ENCODE measurements at places on chromosomes 16 and 17.
A peak's percentile ranks its signal among the peaks of the same experiment; 100 is the strongest.

DNA sequence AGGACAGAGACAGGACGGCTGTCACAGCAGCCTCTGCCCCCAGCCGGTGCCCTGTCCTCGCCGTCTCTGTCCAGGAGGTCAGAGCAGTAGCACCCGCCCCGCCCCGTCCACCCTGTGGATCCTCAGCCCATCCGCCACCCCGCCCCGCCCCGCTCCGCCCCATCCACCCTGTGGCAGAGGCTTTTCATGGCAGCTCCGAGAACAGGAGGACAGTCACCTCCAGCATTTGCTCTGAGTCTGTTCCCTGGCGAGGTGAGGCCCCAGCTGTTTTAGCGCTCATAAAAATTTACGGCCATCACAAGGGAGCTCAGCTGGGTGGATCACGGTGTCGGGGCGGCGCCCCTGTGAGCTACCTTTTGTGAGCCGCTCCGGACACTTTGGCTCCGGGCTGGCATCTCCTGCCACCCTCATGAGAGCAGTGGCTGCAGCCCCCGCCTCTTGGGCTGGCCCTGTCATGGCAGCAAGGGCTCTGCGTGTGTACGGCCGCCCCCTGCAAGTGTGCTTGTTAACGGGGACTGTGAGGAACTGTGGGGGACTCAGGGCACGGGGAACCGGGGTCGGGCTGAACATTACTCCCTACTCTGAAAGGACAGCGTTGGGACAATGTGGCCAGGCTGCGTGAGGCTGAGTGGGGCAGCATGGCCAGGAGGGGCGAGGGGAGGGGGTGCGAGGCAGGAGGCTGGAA, 32.3 kb upstream of the GNG13 start:
- DNase-seq = no peak

GRCh38 chr16:27549464-27549745, 308 bp downstream of the GTF3C1 start:
- DNase-seq = no peak

- peak; percentile 49 for DNase-seq
Measured at GRCh38 chr17:27630607-27631410, at the start of gene LGALS9. Gene LGALS9, plus strand, starts transcription at chr17:27631188. Its CDS starts 78 bp downstream, at chr17:27631266.

DNA sequence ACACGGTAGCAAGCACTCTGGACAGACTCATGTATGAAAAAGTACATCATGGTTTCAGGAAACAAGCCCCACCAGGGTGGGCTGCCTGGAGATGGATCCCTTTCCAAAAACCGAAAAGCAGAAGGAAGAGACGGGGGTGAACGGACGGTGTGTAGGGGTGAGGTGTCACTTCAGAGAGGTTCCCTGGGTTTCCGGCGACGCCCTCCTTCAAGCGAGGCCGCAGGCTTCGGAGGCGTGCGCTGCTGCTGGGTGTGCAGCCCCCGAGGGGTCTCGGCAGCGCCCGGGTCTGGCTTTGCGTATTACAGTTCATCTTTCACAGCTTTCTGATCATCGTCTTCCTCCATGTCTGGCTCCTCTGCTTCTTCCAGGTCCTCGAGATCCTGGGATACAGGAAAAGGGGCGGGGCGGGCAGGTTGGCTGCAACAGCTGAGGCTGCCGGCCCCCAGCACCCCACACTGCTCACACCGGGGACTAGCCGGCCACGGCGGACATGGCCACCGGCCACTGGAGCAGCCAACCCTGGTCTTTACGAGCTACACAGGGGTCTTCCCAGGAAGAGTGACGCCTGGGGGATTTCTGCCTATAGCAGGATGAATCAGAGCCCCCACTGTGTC, 9.0 kb upstream of the PPP1R27 start:
- no peak for DNase-seq

DNA sequence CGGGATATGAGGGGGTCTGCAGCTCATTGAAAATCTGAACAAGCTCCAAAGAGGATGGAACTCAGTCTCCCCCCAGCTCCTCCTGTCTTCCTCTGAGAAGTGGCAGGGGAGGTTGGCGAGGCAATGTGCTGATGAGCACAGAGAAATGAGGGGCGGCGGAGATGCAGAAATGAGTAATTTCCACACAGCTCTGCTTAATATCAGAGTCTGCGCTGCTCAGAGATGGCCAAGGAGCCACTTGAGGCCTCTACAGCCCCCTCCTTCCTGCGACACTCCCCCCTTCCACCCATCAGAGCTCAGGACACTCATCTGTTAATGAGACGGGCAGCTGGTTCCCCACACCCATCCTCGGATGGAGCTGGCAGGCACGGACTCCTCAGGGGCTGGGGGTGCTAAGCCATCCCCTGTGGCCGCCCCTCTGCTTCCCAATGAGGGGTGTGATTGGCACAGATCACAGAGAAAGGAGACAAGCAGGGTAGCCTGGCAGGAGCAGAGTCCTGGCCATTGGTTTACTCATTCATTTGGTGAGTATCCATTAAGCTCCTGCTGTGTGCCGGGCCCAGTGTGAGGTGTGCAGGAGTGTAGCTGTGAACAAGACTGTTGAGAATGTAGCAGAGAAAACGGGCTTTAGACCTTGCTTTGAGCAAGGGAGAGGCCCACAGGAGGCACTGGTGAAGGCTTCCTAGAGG, 12.7 kb upstream of the CRHR1 start:
- no peak for DNase-seq

DNA sequence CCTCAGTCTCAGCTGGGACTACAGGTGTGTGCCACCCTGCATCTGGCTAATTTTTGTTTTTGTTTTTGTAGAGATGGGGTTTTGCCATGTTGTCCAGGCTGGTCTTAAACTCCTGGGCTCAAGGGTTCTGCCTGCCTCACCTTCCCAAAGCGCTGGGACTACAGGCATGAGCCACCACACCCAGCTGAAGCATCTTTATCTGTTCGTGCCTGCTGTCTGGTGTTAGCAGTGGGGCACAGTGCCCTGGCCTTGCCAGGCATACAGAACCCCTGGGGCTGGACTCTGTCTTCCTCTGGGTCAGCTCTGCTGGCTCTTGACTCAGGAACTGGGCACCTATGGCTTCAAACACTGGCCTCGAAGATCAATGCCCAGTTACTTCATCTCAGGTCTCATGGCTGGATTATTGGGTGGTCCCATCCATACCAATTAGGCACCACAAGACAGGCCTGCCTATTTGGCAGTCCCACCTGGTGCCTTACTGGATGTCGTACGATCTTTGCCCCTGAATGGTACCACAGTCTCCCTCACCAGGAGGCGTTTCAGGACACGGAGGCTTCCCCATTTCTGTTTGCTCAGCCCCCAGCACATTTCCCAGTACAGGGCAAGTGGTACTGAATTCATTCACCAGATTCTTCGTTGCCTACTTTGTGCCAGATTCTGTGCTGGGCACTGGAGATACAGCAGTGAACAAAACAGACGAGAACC, 99.3 kb downstream of the RAB11FIP4 start:
- DNase-seq = no peak

GRCh38 chr16:56682703-56683397, 580 bp downstream of the MT1X start:
- no peak for DNase-seq

GRCh38 chr17:56594320-56595107, 1.0 kb downstream of the NOG start:
- DNase-seq = peak; percentile 16

- DNase-seq = no peak
Measured at GRCh38 chr16:62503073-62503472, 466.8 kb upstream of the CDH8 start.

GRCh38 chr16:65842067-65842466, 524.4 kb upstream of the CDH5 start:
- no peak for DNase-seq

DNA sequence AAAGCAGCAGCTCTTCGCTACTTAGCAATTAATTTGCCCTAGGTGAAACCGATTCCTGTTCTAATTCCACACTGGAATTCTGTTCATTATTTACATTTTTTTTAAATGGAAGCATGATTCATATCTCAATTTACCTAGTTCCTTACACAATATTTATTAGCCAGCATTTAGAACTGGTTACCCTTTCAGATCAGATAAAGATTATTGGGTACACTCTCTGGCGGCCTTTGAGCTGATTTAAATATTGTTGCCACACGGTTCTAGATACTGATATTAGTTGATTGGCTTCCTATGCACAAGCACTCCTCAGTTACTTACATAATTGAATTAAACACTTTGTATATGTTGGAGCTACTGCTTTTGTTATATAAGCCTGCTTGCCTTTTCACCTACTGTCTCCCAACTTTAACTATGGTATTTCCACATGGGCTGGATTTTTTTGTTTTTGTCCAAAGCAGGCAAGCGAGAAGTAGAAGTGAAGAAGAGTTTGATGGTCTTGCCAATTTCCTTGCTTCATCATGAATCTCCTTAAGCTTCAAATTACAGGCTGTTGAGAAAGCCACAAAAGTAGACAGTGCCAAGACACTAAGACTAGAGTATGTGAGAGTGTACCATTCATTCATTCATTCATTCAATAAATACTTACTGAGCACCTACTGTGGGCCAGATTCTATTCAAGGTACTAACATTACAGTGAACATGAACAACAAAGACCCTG, 3.9 kb upstream of the ALDH3A2 start:
- DNase-seq = no peak

GRCh38 chr16:52407778-52408177, 139.2 kb downstream of the TOX3 start:
- DNase-seq = peak; percentile 8

- no peak for DNase-seq
Measured at GRCh38 chr17:40511667-40512220, 10.3 kb upstream of the TNS4 start.

GRCh38 chr16:85941863-85942644, 43.1 kb downstream of the IRF8 start:
- DNase-seq = no peak

DNA sequence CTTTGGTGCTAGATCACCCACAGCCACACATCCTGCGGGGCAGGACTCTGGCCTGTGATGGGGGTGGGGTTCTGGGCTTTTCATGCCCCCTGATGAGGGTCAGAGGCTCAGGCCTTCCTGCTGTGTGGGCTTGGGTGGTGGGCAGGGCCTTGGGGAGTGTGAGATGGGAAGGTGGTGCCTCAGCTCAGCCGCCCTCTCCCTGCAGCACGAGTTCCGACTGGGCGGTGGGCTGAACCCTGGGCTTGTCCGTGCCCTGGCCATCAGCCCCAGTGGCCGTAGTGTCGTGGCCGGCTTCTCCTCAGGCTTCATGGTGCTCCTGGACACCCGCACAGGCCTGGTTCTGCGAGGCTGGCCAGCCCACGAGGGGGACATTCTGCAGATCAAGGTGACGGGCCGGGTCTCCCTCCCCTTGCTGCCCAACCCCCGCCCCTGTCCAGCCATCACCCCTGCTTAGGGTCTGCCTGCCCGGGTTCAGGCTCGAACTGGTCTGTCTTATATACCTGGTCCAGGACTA, 6.8 kb upstream of the SERPINF2 start:
- no peak for DNase-seq

DNA sequence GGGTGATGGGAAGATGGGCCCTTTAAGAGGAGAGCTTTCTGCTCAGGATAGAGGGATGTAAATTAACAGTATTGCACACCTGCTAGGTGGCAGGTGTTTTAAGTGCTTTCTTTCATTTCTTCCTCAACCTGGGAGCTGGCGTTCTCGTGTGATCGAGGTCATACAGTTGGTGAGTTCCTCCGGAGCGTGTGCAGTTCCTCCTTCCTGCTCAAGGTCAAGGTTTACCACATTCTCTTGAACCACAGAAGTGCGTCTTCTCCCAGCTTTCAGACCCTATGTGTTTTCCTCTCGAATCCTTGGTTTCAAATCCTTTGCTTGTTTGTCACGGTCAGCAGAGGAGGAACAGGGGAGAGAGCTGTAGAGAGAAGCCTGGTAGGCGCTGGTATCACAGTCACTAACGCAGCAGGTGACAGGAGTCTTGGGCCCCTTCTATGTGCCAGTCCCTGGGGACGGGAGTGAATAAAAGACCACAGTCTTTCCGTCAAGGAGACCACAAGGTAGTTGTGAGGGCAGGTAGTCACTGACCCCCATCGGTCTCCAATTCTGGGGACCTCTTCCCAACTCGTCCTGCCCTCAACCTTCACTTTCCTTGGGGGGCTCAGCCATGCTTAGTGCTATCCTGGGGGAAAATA, 791 bp downstream of the DNAI2 start:
- DNase-seq = no peak

DNA sequence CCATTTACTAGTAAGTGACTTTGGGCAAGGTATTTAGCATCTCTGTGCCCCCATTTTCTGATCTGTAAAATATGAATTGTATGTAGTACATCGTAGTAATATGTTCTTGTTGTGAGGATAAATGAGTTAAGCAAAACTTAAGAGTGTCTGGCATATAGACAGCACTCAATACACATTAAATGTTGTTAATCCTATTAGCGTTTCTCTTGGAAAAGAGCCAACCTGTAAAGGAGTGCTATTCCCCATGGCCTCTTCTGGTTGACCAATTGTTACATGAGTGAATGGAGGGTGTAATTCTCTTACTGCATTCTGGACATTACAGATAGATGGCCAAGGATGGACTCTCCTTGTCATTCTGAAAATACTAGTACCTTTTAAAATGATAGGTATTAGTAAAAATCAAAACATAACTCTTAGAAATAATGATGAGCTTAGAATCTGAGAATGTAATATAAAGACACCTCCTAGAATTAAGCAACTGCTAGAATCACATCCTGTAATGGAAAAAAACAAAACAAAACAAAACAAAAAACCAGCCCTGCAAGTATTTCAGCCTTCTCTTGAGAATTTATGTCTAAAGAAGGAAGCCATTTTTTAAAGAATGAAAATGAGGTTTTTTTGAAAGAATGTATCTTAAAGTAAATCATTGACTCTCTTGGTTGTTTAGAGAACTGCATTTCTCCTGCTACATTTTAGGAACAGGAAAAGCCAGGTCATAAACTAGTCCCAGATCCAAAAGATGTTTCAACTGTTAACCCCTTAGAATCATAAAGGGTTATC, 30.5 kb downstream of the IQCK start:
- DNase-seq = no peak

DNA sequence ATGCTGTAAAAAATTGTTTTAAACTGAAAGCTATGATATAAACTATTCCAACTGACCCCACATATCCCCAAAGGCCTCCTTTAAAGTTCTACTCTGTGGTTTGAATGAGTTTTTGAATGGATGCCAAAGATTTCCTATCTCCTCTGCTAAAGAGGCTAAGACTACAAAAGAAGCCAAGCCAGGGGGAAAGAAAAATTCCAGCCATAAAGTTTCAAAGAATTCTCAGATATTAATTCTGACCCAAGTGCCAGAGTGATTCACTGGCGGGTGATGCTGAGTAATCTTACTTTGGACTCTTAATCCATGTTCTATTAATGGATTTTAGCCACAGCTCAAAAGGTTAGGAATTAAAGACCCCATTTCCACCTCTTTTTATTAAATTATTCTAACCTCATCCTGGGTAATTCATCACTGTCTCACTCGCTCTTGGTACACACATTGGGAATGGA, 60.7 kb downstream of the HS3ST3A1 start:
- no peak for DNase-seq

DNA sequence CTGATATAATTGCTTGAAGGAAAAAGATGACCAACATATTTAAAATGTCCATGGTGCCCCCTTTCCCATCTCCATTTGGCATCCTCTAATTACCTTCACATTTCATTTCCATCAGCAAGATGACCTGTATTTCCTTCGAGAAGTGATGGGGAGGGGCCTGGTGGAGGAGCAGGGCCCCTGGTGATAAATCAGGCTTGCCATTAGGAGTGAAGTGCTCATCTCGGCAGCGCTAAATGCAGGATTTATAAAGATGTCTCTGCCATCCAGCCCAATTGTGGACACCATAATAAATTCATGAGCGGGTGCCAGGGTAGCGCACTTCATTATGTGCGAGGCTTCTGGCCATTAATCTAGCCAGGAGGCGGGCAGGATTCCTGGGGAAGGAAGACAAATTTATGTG, 101.5 kb upstream of the IRX6 start:
- DNase-seq = no peak

Data from Calu3 (cell line).